ENCODE measurements at places on chromosomes 1 and 21. TPM values are rescaled to one million over a fixed set of nuclear protein-coding genes. Genes with fewer than 3 reads are reported as not detected.

GRCh38 chr1:55089683-55090082 is 50.3 kb downstream of the PCSK9 start:
- no peak for DNase-seq

GRCh38 chr1:94118471-94118870 is 2.5 kb downstream of the ABCA4 start:
- no peak for DNase-seq

The LAMB3 gene
- 7.1 TPM for total RNA-seq

The ABCA4 gene
- total RNA-seq: 2.4 TPM

The NBPF6 gene
- not detected for total RNA-seq

DNA sequence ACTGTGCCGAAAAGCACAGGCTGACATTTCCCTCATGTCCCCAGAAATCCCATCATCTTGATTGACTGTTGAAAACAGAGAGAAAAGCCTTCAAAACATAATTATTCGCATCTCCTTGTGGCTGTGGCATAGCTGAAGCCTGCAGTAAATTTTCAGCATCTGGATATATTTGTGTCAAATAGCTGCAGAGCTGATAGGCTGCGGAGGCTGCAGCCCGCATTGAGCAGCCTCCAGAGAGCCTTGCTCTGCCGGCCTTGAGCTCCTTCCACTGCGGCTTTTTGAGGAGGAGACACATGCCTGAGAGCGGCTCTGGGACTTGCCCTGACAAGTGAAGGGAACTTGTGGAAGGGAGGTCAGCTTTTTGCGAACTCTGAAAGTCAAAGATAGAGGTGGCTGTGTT is 144.7 kb downstream of the RYR2 start:
- no peak for DNase-seq

The RBM11 gene
- not detected for total RNA-seq

DNA sequence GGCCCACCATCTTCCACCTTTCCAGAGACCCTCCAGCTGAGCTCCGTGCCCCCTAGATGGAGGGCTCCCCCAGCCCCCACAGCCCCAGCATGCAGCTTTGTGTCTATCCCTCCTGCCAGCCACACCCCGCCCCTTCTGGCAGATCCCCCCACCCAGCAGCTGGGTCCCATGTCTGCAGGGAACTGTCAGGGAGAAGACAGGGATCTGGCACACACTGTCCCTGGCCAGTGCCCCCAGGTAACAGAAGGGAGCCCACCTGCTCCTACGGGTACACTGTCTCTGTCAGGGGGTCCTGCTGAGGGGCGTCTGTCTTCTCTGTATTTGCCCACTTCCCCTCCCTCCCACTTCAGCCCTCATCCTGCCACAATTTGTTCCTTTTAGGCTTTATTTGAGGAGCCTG is 11.2 kb upstream of the KIF21B start:
- DNase-seq: no peak

- no peak for DNase-seq
Observed at GRCh38 chr21:33488936-33489335, 2.6 kb downstream of the DNAJC28 start.

- DNase-seq: no peak
Observed at GRCh38 chr21:46115441-46116188, 17.7 kb downstream of the COL6A2 start.

DNA sequence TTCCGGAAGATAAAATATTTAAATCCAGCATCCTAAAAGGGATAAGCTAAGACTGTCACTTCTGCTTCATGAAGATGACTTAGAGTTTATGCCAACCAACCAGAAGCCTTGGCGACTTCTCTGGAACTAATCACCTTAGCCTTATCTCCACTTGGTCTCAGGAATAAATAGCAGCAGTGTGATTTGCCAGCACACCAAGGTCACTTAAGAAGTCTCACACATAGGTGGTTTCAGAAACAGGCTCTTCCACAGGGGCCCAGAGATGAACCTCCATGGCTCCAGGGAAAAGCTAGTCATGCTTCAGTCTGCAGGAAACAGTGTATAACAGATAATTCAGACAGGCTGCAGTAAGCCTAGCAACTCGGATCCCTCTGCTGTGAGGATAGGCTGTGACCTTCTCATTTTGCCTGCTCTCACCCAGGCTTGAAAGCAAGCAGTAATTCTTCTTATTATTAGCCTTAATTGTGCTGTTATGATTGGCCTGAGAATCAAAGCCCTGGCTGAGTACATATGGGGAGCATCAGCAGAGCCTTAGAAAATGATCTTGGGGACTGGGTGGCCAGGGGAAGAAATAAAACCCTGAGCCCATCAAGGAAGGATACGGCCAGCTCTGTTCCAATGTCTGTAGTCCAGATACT is 84.7 kb downstream of the WLS start:
- DNase-seq: no peak

GRCh38 chr1:143611159-143611558 is 360.6 kb downstream of the FAM72C start:
- no peak for DNase-seq

GRCh38 chr1:86226204-86226603 is 69.6 kb upstream of the COL24A1 start:
- DNase-seq: no peak

The CYP4B1 gene
- total RNA-seq: not detected

- no peak for DNase-seq
Observed at GRCh38 chr21:41102281-41102680, 65.7 kb upstream of the BACE2 start.

- no peak for DNase-seq
Observed at GRCh38 chr1:48996311-48996710, 219.6 kb upstream of the BEND5 start.

The TMEM183A gene
- 113 TPM for total RNA-seq

The KRTAP8-1 gene
- not detected for total RNA-seq

The TIMM17A gene
- 108 TPM for total RNA-seq

GRCh38 chr1:153534925-153535241 is 908 bp downstream of the S100A6 start:
- DNase-seq: no peak

All from pulmonary artery endothelial cell (primary cell).